ENCODE measurements at places on chromosomes 1 and 21.

DNA sequence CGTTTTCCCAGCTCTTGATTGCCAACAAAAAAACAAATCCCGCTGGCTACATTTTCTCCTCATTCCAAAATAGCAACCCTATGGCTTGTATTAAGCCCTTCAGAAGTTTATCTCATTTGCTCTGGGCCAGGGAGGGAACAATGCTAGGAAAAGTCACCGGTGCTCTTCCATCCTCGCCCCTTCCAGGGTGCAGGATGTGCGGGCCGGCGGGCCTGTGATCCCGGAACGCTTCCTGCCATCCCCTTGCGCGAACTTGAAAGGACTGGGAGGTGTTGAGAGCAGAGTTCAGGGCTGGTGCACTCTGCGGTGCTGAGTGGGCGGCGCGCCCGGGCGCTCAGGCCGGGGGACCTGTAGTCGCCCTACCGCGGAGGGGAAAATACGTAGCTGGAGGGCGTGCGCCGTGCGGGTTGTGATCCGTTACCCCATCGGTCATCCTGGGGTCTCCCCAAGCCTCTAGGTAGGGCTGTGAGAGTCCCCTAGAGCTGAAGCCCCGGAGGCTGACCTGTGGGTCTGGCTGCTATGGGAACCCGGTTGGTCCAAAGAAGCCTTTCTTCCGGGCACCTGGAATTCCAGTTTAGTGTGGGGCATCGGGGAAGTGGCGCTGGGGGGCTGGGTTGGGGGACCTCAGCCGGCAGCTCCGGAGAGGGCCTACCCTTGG, 13.1 kb downstream of the NR5A2 start:
- DNase-seq, result no peak

DNA sequence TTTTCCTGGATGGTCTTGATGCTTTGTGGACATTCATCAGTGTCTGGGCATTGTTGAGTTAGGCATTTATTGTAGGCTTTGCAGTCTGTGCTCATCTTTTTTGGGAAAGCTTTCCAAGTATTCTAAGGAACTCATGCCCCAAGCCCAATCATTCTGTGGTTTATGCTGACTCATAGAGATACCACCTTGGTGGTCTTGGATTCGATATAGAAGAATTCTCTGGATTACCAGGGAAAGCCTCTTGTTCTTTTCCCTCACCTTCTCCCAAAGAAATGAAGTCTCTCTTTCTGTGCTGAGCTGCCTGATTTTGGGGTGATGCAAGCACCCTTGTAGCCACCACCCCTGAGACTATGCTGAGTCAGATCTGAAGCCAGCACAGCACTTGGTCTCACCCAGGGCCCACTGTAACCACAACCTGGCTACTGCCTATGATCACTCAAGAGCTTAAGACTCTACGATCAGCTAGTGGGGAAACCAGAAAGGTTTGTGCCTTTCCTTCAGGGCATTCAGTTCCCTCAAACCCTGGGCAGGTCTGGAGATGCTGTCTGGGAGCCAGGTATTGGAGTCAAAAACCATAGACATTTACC, 422.6 kb downstream of the NUF2 start:
- no peak for DNase-seq

GRCh38 chr1:27147842-27148518, 6.9 kb downstream of the SLC9A1 start:
- no peak for DNase-seq

DNA sequence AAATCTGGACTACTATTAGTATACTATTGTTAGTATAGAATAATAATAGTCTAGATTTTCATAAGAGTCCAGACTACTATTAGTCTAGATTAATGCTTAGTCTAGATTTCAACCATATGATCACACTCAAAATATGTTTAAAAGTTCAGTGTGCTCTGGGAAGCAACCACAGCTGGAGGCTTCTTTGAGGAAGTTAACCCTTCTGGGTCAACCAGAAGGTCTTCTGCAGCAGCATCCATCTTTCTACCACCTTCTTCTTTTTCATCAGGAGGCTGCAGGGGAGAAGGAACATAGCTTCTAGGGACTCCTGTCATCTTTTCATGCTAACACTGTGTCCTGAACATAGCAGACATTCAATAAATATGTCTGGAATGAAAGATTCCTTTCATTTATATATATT, 51.2 kb upstream of the DNAJC6 start:
- DNase-seq, result no peak

GRCh38 chr1:37486680-37487618, 12.6 kb downstream of the ZC3H12A start:
- DNase-seq, result no peak

- DNase-seq, result no peak
Measured at GRCh38 chr1:917466-918091, 6.1 kb upstream of the SAMD11 start.

DNA sequence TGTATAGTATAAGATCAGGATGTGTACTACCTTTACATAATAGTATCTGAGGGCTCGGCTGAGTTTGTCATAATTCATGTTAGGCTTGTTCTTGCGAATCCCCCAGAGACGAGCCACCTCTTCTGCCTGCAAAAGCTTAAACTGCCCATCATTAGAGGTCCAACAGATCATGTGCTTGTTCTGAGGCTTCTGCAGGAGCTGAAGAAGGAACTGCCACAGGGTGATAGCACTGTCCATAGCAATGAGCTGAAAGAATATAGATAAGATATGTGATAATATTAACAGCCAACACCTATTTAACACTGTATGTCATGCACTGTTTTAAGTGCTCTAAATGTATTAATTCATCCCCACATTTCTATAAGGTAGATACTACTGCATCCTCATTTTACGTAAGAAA, 8.2 kb downstream of the ELK4 start:
- DNase-seq, result no peak

- no peak for DNase-seq
Measured at GRCh38 chr1:207336559-207337467, 15.3 kb downstream of the CD55 start.

Measured in NCI-H1436 treated with DMSO at 0.1 percent for 48 hours (cell line).